ENCODE measurements at places on chromosomes 3 and 15.
A peak's percentile ranks its signal among the peaks of the same experiment; 100 is the strongest.

GRCh38 chr3:196772102-196772501, 32.4 kb downstream of the PAK2 start:
- no peak for DNase-seq

GRCh38 chr3:110774496-110775265, 296.9 kb upstream of the NECTIN3 start:
- DNase-seq: peak; percentile 55

GRCh38 chr3:139325551-139325950, 18.3 kb upstream of the MRPS22 start:
- no peak for DNase-seq

GRCh38 chr3:70433091-70433490, 120.7 kb upstream of the MDFIC2 start:
- peak; percentile 22 for DNase-seq

GRCh38 chr3:72632129-72632528, 216.1 kb downstream of the SHQ1 start:
- no peak for DNase-seq

DNA sequence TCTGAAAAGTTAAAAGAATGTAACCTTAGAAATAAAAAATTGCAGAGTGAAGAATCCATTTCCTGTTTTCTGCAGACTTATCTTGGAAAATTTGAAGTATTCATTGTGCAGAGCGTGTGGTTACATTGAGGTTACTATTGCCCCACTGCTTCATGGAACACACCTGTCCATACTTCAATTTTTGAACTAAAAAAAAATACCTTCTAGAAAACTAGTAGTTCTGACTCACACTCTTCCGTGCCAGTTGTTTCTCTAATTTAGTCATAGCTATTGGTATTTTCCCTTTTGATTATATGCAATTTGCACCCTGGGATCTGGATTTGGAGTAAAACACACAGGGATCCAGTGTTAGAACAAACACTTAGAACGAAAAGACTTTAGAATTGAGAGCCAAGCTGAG, 111.8 kb upstream of the LYSMD4 start:
- no peak for DNase-seq

DNA sequence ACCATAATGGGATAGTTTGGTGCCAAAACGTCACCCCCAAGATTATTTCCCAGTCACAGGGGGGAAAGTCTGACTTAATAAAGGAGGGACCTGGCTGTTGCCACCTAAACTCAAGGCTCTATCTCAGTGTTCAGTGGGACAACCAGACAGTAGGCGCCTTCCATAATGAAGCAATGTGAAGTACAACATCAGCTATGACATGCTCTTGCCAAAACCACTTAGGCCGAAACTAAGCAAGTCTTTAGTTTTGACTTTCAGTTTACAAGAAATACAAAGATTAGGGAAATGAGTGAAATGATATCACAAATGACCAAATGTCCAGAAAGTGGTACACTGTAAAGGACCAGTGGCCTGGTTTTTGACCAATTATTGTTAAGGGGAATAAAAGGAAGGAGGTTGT, 32.9 kb downstream of the SOX14 start:
- no peak for DNase-seq

- DNase-seq: no peak
These were observed 356.5 kb upstream of the IL12A start for GRCh38 chr3:159632128-159632527.

GRCh38 chr15:27061739-27062138, 90.8 kb downstream of the GABRG3 start:
- DNase-seq: no peak

DNA sequence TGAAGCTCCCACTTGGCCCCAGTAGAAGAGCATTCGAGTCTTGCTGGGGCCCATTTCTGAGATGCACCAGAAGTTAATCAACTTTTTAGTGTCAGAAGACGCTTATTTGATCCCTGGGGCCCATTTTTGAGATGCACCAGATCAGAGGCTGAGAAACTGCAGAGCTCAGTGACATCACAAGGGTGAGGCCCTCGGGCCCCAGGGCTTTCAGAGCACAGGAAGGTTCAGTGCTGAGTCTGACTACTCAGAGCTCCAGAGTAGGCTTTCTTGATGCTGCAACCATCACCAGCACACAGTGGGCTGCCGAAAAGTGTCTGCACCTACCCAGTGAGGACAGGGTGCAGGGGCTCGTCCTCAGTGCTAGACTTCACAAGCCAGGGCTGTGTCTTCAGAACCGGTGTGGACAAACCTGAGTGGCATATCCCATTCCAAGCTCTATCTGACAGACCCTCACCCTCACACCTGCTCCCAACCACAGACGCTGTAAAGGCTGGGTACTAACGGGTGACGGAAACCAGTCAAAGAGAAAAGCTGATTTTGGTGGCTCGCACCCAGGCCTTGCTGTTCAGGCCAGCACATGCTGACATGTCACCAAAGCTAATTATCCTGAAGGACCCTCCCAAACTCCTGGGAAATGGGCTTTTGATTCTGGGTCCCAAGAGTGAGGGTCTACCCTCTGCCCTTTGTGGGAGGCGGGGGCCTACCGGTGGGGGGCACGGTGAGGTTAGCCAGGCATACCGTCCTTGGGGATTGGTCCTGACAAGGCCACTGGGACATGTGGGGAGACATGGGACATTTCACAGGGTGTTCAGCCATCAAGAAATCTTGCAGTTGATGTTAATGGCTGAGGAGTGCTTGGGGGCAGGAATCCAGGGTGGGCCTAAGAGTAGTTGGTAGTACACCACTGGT, 83.0 kb downstream of the PDCD6IP start:
- DNase-seq: no peak

- DNase-seq: no peak
These were observed 167.1 kb downstream of the NFKBIZ start for GRCh38 chr3:102016417-102016816.

DNA sequence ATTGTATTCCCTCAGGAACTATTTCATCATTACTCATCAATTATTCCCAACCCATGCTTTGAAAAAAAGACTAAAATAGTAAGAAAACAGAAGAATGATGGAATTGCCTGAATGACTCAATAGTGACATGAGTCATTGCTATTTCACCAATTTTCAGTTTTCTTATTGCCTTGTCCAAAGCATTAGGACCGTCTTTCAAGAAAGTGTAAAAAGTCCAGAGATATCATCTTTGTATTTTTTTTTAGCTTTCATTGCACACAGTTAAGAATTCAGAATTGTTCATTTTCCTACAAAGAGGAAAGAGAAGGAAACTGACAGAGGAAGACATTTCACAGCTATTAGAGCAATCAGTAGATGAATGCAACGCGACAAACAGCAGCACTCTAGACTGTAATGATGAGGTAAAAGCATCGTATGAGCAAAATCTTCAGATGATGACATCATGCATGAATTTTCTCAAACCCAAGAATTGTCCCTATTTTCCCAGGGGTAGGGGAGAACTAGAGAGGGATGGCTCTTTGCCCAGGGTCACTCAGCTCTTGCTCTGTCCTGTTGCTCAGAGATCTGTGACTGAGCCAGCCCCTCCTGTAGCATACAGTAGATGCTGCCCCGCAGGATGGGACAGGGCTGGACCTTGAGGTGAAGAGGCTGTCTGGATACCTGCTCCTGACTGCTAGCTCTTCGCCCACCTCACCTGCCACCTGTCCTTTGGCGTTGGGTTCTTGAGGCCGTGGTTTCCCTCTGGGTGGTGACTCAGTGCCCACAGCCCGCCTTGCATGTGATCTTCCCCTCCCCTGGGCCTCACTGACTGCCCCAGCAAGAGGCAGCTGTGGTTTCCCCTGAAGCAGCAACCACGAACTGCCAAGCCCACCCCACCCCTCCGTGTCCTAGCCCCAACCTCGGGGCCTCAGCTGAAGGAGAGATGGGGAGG, 84.8 kb downstream of the PPCDC start:
- DNase-seq: peak; percentile 91

GRCh38 chr3:113758389-113759024, 11.7 kb downstream of the ATP6V1A start:
- DNase-seq: peak; percentile 94

DNA sequence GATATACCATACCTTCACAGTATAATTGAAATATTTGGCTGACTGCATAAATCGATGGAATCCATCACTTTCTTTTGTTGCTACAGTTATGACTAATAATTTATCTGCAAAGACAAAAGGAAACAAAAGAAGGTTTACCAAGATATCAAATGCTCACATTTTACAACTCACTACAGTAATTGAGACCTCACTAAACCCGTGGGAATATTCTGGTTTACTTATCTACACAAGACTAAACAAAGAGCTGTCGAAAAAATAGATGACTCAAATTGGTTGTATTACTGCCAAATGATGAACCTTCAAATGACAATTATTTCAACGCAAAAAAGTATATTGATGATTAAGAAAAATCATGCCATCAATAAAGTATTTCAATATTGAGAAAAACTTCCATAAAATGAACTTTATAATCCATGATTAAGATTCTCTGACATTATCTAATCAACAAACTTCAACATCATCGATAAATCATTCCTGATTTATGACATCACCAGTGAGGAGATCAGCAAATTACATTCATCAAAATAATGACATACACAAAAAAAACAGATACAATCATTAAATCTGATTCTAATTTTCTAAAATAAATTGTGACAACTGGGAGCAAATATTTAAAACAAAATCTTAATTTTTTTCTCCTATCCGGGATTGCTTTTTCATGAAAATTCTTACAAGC, 36.7 kb downstream of the PLOD2 start:
- DNase-seq: no peak

- no peak for DNase-seq
These were observed 208.6 kb downstream of the GAP43 start for GRCh38 chr3:115831864-115832263.

DNA sequence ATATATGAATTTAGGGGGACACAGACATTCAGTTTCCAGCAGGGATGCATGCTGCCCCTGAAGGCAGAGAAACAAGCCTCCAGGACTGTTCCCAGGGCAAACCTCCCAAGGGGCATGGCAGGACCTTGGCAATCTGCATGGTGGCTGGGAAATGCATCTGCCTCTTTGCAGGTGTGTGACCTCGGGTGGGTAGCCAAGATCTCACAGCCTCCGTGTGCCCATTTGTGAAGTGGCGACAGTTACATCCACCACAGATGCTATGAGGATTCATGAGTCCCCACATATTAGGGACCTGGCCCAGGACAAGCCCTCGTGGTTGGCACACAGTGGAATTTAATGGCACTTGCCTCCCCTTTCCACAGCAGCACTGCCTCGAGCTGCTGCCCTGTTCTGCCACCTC, 29.9 kb downstream of the SLC28A1 start:
- no peak for DNase-seq

DNA sequence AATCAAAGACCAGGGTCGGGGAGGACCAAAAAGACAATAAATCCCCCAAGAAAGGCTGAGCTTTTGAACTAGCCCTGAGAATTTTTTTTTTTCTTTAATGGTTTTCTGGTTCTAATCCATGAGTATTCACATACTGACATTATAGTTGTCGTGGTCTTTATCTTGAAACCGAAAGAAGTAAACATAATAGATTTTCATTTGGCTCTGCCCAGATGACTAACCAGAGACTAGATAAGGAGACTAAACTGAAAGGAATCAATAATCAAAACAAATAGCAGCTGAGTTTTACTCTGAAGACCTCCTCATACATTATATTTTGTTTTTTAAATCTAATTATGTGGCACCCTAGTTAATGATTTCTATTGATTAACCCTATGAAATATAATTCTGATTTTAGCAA, 381.4 kb downstream of the CNTN3 start:
- no peak for DNase-seq

DNA sequence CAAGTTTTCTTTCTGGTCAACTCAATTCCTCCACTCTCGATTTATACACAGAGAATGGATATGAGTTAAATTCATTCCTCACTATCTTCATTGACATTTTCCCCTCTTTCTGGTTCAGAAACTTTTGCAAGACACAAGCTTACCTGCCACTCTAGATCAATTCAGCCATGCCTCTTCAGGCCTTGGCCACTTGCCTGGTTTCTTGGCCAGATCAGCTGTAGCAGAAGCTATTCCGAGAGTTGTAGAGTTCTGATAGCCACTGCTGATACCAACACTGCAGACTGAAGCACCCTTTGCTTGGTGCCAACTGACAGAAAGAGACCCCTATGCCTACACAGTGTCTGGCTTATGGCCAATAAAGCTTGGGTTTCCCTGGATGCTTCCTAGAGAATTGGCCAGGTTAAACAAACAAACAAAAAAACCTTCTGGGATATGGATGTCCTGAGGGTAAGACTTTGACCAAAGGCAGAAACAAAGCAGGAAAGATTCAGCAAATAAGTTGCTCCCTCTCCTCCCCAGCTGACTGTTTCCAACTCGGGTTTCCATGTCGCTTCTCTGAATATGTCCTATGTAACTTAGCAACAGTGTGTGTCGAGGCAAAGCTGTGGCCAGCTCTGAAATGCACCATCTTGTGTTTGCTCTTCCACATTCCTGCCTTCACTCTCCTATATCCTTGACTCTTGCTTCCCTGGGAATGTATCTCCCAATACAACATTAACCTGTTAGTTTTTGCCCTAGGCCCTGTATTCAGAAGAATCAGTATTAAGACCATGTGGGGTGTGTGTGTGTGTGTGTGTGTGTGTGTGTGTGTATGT, 521.6 kb downstream of the EPHA3 start:
- DNase-seq: no peak

DNA sequence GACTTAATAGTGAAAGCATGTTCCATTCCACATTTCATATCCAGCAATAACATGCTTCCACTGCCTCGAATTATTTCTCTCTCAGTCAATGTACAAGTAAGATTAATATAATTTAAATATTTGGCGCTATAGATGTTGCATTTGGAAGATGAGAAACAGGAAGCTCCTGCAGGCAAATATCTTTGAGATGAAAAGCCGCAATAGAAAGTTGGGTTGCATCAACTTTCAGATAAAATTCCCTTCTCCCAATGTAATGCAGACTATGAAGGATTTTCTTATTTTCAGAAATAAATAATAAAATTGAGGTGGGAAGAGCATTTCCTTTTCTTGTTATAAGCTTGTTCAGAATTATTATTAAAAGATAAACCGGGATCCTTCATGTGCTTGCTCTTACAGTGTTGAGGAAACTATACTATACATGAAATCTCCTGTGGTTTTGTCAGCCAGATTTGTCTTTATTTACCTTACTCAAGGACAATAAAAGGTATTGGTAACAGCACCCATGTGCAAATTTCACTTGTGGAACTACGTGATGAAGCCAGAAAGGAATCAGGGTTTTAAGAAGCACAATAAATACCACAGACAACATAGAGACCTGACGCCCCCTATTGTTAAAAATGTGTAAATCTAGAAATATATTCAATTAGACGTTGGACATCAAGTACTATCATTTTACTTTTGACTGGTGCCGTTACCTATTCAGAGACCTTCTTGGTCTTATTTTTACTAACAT, 307.0 kb downstream of the ARPP21 start:
- DNase-seq: peak; percentile 50

DNA sequence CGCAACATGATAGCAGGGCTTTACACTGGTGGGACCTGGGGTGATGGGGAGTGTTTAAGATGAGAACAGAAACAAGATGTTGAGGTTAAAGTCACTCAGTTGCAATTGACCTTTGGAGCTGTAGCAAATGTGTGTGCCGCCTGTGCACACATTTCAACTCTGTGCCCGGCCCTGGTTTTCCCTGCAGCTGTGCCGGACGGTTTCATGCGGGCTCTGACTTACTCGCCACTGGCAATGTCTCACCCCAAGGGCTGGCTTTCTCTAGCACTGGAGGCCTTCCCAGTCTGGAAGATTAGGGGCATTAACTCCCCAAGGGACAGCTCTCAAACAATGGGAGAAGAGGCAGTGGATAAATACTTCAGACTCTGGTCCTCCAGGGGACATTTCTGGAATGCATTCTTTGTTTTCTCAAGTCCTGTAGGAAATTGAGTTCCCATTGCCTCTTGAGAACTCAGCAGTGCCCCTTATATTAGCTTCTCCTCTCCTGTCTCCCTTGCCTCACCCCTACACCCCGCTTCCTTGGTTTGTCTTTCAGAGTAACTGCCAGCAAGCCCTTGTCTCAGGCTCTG, 152.5 kb downstream of the EDEM1 start:
- DNase-seq: no peak

- no peak for DNase-seq
These were observed 678.4 kb upstream of the GRM7 start for GRCh38 chr3:6182476-6182875.
